Astrocyte (in vitro differentiated cells and primary cell): ENCODE measurements at places on chromosomes 1 and 21.

- no peak for DNase-seq
Measured at GRCh38 chr1:24190983-24191461, 3.9 kb upstream of the IFNLR1 start.

DNA sequence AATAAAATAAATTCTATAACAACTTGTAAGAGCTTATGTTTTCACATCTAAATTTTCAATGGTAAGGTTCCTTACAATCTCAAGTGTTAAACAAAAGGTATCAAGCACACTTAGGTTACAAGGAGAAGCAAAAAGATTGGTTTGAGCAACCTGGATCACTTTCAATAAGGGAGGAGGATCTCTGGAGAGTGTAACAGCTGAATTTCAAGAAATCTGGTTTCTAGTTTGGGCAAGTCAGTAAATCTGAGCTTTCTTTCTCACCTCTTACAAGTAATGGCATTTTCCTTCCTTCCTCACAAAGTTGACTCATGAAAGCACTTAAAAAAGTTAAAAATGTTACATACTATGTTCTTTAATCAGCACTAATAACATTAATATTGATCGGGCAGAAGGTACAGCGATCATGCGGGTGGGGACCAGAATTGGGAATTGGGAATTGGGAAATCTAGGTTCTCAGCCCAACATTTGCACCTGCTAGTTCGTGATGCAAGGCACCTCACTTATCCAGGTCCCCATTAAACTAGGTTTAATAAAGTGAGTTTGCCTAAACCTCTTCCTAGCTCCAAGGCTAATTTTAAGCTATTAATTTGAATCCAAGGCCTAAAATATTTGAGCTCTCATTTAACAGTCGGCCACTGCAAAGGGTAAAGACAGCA, 3.1 kb downstream of the NUCKS1 start:
- peak; percentile 4 for DNase-seq

DNA sequence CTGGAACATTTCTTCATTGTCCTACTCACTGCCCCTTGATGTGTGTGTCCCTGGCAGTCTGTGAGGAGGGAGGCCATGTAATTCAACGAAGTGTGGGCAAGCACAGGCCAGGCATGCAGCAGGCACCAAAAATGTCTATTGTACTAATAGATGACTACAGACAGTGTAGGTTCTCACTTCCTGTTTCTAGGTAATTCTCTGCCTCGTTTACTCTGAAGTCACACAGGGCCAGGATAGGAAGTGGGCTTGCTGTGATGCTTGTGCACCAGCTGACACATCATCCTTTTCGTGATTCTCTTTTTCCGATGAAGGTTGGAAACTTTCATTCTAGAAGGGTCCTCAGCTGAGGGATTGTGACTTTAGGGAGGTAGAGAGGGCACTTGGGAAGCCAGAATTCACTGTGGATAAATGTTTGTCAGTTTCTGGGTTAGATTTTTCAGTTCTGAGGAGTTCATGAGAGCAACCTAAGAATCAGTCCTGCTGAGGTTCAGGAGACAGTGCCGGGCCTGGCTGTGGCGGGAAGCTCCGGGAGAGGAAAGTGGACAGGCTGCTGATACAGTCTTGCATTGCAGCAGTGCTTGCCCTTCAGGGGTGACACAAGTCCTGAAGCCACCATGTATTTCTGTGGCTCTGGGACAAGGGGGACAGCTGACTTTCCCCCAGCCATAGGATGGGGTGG, 4.3 kb upstream of the CSF1 start:
- no peak for DNase-seq

DNA sequence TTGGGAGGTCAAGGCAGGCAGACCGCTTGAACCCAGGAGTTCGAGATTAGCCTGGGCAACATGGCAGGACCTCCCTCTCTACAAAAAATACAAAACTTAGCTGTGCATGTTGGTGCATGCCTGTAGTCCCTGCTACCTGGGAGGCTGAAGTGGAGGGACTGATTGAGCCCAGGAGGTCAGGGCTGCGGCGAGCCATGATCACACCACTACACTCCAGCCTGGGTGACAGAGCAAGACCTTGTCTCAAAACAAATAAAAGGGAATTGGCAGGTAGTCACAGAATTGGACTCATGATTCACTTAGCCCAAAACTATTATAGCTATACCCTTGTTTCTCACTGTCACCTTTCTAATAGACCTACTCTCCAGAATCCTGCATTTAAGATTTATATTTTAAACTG, 5.5 kb downstream of the TADA1 start:
- no peak for DNase-seq

DNA sequence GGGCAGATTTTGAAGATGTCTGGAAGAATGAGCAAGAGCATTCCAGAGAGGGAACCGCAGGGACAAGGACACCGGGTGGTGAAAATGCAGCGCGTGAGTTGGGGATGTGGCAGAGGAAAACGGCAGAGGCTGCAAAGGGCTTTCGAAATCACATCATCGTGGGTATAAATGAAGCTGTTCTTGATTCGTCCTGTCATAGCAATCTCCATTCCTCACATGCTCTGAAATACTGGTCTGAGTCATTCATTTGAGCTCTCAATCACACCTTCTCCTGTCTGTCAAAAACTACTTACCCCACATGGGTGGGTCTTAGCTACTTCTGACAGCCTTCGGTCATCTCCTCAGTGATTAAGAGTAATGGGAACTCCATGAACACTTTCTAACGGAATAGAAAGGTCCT, 81.5 kb downstream of the ERG start:
- no peak for DNase-seq

- no peak for DNase-seq
Measured at GRCh38 chr1:151908228-151908691, 1.1 kb downstream of the THEM4 start.

DNA sequence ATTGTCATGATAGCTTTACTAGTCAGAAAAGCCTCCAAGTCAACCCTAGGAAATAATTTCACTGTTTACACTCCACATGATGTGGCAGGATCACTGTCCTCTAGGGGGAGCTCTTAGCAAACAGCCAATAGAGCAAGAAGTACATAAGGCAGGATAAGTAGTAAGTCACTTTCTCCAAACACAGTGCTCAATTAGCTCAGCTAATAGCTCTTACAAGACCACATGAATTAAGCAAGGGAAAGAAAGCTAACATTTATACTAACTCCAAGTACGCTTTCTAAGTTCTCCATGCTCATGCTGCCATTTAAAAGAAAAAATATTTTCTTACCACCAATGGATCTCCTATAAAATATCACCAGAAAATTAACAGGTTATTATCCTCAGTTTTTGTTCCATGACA, 66.9 kb upstream of the LRIF1 start:
- DNase-seq, result peak; percentile 22

DNA sequence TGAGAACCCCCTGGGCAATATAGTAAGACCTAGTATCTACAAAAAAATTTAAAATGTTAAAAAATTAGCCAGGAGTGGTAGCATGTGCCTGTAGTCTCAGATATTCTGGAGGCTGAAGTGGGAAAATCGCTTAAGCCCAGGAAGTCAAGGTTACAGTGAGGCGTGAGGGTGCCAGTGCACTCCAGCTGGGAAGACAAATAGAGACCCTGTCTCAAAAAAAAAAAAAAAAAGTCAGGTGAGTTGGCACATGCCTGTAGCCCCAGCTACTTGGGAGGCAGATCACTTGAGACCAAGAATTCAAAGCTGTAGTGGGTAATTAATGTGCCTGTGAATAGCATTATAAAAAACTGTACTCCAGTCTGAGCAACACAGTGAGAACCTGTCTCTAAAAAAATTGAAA, 4.6 kb downstream of the BECN2 start:
- DNase-seq, result no peak

GRCh38 chr1:113201560-113201959, 128.6 kb downstream of the LRIG2 start:
- DNase-seq, result no peak

GRCh38 chr21:36813052-36813451, 114.1 kb downstream of the SIM2 start:
- DNase-seq, result no peak

DNA sequence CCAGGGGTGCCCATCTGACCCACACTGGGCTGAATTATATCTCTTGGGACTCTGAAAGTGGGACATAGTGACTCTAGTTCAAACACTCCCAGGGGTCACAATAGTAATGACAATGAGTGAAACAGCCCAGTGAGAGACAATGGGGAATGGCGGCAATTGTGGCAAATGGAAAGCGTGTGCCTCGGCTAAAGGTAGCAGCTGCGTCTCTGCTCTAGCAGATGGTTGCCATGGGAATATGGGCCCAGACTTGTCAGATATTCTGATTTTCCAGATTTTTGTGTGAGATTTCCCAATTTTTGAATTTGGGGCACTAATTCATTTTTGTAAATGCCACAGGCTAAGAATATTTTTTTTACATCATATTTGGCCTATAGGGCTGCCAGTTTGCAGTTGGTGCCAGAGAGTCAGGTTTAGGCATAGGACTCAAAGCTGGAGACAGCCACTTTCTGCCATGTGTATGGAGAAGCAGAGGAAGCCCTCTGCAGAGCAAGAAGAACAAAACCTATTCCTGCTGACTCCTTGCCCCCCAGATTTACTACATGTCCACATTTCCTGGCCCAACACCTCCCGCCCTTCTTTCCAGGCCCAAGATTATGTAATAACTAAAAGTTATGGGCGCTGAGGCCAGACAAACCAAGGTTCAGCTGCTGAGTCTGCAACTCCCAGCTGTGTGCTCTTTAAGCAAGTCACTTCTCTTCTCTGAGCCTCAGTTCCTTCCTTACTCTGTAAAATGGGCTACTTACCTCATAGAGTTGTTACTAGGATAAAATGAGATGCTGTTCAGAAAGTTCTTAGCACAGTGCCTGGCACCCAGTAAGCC, 21.6 kb upstream of the PTP4A2 start:
- no peak for DNase-seq

- no peak for DNase-seq
Measured at GRCh38 chr21:29657240-29657989, 282.4 kb downstream of the GRIK1 start.

- DNase-seq, result no peak
Measured at GRCh38 chr1:29269382-29269781, 33.1 kb downstream of the PTPRU start.

GRCh38 chr1:42013881-42014470, 95.3 kb upstream of the HIVEP3 start:
- no peak for DNase-seq
